ENCODE measurements at places on chromosomes 1 and 21. TPM values are rescaled to one million over a fixed set of nuclear protein-coding genes. Genes with fewer than 3 reads are reported as not detected.

- DNase-seq, result peak; percentile 100
Measured at GRCh38 chr1:234533975-234534876, 55.2 kb upstream of the TARBP1 start.

GRCh38 chr21:25054689-25055088 is 552.6 kb downstream of the MRPL39 start:
- no peak for DNase-seq

GRCh38 chr1:85374160-85374559 is 90.8 kb downstream of the DDAH1 start:
- DNase-seq, result peak; percentile 54

DNA sequence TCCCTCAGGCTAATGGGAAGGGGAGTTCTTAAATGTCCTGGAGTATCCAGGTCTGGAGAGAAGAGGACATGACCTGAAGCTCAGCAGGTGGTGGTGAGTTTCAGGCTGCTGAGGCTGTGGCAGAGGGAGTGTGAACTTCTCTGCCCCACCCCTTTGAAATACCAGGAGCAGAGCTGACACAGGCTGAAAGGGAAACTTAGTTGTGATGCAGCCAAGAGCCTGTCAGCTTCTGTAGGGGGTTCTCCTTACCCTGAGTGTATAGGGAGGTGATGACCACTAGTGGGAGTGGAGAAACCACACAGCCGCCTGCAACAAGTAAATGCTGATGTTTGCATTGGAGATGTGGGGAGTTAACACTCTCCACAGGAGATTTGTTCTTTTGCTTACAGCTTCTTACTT is 152.3 kb downstream of the FCRL5 start:
- DNase-seq, result no peak

GRCh38 chr1:198623752-198624647 is 14.8 kb upstream of the PTPRC start:
- DNase-seq, result peak; percentile 57

DNA sequence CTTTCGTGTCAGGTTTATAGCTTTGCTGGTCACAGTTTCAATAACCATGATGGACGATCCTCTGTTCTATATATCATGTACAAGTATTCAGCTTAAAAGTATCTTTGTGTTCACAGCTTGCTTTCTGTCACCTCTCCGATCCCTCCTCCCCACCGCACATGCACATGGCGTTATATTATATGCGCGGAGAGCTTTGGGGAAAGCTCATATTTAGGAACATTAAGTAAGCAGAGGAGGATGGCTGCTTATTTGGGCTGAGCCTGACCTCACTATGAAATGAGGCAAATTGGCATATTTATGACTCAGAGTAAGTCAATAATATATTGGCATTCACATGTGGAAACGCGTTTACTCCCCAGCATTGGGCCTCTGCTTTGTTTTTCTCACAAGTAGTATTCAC is 360.5 kb downstream of the HLX start:
- no peak for DNase-seq

DNA sequence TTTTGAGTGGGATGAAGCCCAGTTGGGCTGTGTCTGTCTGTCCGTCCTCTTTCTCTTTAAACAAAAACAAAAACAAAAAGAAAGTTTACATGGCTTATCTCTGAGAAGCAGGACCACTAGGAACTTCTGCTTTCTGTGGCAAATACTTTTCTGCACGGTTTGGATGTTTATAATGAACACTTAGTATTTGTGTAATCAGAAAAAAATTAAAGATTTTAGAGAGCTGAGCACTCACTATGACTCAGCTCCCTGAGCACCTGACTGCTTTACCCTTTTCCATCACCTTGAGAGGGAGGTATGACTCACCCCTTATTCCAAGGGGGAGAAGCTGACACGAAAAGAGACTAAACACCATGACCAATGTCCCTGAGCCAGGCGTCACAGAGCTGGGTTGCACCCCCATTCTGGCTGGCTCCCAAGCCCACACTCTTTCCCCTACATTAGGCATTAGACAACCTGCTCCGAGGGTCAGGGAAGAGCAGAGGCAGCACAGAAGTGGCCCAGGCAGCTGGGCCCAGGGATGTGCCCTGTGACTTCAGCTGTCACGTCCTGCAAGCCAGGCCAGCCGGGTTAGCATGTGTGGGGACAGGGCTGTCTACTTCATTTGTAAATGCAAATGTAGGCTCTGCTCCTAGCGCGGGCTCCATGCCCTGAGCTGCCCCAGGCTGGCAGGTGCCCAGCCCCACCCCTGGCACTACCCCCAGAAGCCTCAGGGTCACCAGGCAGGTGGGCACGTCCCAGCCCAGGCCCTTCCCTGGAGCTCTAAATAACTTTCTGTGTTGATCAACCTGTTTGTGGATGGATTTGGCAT is 30.4 kb downstream of the RAP1GAP start:
- no peak for DNase-seq

GRCh38 chr1:17196496-17197185 is 8.3 kb upstream of the PADI1 start:
- no peak for DNase-seq

- peak; percentile 48 for DNase-seq
Measured at GRCh38 chr21:34536820-34537219, 24.8 kb upstream of the KCNE1 start.

DNA sequence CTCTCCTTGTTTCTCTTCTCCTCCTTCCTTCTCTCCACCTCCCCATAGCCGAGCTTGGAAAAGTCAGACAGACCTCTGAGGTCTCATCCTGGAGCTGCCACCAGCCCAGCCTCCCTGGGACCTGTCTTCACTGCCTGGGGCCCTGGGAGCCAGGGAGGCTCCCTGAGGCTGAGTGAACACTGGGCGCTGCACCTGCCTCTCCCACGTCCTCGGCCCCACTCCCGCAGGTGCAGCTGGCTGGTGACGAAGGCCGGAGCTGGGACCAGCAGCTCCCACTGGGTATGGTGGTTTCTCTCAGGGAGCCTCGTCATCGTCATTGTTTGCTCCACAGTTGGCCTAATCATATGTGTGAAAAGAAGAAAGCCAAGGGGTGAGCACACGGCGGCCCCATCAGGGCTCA is 5.3 kb downstream of the TNFRSF14 start:
- no peak for DNase-seq

DNA sequence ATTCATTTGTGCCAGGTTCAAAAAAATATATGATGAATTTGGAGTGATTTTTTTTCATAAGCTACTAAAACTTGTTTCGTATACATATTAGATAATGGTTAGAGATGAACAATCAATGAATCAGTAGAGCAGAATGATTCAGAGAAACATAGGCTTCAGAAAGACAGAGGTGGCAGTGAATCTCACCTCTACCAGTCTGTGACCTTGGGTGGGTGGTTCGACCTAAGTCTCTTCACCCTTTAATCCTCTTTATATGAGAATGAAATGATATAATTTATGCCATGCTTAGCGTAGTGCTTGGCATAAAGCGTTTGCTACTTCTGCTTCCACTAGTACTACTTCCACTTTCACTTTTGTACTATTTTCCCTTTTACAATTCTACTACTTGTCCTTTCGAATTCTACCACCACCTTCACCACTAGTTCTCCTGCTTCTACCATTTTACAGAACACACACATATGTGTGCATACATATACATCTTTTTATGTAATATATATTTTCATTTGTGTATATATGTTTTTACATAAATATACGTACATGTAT is 45.1 kb downstream of the FYB2 start:
- DNase-seq, result no peak

DNA sequence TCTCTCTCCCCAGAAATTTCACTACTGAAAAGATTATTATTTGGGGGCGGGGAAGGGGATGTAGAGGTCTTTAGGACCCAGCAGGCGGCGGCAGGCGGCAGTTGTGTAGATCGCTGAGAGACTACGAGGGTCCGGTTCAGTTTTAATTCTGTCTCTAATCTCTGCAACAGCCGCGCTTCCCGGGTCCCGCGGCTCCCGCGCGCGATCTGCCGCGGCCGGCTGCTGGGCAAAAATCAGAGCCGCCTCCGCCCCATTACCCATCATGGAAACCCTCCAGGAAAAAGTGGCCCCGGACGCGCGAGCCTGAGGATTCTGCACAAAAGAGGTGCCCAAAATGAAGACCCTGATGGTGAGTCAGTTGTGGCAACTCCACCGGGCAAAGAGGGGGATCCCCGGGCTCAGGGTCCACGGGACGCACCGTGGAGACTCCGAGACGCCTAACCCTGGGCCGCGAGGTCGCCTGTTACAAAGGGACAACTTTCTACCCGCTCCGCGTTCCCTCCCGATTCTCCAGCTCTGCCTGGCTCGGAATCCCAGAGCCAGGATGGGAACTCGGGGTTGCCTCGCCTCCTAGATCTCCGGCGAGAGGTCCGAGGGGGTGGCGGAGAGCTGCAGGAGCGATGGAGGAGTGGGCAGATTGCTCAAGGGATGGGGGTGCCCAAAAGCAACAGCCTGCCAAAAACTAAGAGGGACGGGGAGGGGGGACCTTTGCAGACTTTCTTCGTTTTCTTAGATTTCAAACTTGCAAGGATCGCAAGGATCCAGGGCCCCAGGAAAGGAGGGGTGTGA is at the start of gene ST6GALNAC5:
Gene ST6GALNAC5, plus strand, starts transcription at position 139 of the 789 bp plus-strand sequence.
- DNase-seq, result peak; percentile 48

- no peak for DNase-seq
Measured at GRCh38 chr1:114344656-114345055, 166.3 kb downstream of the TRIM33 start.

DNA sequence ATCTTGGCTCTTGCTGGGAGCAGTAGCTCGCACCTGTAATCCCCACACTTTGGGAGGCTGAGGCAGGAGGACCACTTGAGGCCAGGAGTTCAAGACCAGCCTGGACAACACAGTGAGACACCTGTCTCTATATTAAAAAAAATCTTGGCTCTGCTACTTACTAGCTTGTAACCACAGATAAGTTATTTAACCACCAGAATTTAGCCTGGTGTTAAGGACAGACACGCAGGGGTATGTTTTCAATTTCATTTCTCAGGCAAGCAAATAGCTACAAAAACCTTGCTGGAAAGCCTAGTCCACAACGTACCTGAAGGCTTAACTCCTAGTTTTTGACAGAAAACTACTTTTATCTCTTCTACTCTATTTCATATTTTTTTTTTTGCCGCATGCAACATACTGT is 24.8 kb upstream of the GFI1 start:
- no peak for DNase-seq

DNA sequence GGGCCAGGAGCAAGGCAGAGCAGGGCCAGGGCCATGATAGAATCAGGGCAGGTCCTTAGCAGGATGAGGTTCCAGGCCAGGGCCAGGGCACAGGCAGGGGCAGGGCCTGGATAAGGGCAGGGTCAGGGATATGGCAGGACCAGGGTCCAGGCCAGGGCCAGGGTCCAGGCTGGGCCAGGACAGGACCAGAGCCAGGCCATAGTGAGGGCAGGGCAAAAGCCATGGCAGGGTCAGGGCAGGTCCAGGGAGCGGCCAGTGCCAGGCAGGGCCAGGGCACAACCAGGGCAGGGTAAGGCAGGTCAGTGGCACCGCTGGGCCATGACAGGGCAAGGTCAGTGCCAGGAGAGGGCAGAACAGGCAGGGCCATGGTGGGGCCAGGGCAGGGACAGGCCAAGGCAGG is 152.2 kb downstream of the LIPI start:
- DNase-seq, result no peak

DNA sequence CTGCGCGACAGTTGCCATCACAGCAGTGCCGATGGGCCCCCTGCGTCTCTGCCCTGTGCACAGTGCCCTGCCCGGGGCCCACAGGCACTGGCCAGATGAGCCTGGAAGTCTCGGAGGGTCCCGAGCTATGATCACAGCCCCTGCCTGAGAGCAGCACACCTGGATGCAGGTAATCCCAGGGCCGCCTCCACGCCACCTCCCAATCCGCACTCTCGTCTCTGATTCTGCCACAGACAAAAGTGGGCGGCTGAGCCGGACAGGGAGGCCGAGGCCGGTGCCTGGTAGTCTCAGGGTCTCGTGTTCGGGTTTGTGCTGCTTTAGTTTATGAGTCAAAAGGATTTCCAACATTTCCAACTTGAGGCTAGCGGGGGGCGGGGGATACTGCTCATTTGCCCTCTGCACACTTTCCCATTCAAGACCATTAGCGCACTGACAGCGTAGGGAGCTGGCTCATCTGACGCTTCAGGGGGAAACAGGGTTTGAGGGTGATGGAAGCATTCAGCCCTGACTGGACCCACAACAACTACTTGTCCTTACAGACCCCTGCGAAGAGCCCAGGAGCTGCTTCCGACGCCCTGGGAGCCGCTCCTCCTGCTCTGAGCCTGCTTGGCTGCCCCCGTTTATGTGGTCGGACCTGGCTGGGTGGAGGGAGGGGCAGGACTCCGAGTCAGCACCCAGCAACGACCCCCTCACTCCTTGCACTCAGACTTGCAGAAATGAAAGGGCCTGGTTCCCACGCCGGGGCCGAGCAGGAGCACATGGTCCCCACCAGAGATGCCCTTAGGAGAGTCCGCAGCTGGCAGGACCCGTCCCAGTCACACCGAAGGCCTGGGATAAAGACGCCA is 1.8 kb upstream of the TTC34 start:
- DNase-seq, result no peak

DNA sequence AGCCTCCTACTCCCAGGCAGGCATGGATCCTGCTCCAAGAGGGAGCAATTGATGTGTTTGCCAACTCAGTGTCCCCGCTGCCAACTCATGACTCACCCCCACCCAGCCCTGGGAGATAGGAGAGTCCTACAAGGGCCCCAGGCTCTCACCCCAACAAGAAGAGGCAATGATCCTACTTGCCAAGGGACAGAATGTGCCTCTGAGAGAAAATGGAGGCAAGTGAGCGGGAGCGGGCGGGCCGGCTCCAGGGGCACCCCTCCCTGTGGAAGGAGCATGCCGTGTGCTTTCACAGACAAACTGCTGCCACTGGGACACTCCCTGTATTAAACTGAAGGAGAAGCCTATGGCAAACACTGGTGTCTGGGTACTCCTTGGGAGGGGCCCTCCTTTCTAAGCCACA is 16.7 kb downstream of the PKP1 start:
- DNase-seq, result no peak

DNA sequence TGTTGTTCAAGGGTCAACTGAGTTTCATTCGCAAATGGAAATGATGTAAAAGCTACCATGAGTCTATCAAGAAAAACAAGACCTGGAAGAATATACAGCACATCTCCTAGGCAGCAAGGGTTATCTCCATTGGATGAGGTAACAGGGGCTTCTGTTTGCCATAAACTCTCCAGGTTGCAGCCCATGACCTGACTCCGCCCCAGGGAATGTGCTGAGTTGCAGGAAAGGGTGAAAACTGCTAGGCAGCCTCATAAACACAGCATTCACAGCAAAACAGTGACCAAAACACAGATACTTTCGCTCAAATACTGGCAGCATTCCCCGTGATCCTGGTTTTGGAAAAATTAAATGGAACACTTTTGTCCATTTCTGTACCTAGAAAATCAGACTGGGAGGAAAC is 20.2 kb upstream of the ACTA1 start:
- no peak for DNase-seq

- peak; percentile 89 for DNase-seq
Measured at GRCh38 chr1:65423884-65424572, 3.6 kb downstream of the LEPR start.

MAP1LC3C gene
- total RNA-seq, result 0.18 TPM

ERVH48-1 gene
- total RNA-seq, result 0.07 TPM

MASP2 gene
- not detected for total RNA-seq

HAO2 gene
- not detected for total RNA-seq

NTMT2 gene
- total RNA-seq, result not detected

SPATA46 gene
- total RNA-seq, result not detected

OR2T35 gene
- total RNA-seq, result not detected

IFI44 gene
- total RNA-seq, result not detected

OVAAL gene
- total RNA-seq, result 1.1 TPM

LCE2C gene
- total RNA-seq, result not detected

FCRL1 gene
- total RNA-seq, result not detected

Measured in cardiac muscle cell (in vitro differentiated cells and primary cell).